ENCODE measurements at places on chromosomes 2 and 18.

DNA sequence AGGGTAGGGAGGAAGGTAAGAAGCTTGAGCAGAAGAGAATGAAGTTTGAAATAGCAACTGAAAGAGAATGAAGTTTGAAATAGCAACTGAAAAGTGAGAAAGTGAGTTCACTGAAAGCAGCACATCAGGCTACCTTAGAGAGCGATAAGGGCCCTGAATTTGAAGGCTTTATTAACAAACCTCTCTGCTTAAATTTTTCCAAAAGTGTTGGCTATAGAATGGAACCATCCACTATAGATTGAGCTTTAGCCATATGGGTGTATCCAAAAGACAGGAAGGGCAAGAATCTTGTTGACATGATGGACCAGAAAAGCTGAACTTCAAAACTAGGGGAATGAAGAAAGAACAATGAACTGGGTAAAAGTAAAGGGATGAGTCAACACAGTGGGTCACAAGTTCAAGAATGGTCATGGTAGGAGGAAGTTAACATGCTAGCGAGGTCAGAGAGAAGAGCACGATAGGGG lies 122.5 kb downstream of the ASXL3 start:
- no peak for DNase-seq

DNA sequence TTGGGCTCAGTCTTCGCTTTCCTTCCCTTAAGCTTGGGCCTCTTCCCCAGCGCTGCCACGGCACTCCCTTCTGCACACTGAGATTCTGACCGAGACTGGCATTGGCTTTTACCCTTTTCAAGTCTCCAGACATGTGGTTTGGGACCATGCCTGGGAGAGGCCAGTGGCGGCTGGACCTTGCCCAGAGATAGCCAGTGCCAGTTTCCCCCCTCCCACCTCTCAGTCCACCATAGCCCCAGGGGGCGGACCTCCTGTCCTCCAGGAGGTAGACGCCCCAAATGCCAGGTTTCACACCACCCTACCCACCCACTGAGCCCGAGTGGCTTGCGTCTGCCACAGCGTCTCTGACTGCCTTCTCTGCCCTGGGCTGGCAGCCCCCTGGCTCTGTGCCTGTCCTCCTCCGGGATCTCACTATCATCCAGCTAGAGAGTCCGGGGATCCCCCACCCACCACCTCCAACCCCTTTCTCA lies 47.7 kb downstream of the INPP5D start:
- DNase-seq: no peak

- no peak for DNase-seq
Observed at GRCh38 chr2:60262178-60262577, 291.3 kb downstream of the BCL11A start.

DNA sequence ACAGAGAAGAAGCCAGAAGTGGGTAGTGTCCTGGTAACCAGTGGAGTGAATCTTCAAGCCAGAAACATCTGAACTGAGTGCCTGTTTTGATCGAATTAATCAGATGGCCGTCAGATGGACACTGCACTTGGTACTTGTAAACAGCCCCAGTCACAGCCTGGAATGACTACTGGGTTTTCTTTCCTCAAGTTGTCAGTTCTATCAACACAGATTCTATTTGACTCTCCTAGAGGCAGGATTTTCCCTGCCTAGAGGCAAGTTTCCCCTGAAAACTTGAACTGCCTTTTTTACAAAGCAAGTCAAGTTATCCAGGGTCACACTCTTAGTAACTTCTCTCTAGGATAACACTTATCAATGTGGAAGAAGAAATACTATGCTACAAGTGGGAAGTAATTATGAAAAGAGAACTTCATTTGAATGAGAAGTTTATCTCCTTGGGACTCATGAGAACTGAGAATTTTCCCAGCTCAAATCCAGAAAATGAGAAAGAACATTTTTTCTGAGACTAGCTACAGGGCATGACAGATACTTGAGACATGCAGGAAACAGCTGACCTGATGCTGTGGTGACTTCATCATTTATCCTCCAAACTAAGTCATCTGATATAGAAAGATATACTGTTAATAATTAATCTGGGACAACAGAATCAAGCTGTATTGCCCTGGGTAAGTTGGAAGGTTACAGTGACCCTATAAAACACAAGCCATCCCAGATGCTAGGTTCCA lies 36.0 kb downstream of the SULT1C2 start:
- DNase-seq: no peak

- DNase-seq: no peak
Observed at GRCh38 chr18:9577361-9577760, 37.0 kb downstream of the PPP4R1 start.

DNA sequence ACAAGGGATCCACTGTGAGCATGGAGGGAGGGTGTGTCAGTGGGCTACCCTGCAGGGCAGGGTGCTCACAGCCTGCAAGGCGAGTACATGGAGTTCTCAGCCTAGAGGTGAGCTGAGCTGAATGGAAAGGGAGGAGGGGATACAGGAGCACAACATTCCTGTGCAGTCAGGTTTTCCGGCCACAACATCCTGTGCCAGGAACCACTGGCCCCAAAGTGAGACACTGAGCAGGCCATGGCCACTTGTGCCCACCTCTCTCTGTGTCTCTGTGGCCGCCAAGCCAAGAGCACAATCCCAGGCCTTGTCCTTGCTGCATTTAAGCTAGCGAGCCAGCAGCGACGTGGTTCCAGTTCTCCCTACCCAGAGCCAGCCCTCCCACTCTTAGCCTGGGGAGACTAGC lies 6.1 kb downstream of the DOK1 start:
- no peak for DNase-seq

GRCh38 chr2:241014764-241015163 lies 16.3 kb downstream of the SNED1 start:
- no peak for DNase-seq

DNA sequence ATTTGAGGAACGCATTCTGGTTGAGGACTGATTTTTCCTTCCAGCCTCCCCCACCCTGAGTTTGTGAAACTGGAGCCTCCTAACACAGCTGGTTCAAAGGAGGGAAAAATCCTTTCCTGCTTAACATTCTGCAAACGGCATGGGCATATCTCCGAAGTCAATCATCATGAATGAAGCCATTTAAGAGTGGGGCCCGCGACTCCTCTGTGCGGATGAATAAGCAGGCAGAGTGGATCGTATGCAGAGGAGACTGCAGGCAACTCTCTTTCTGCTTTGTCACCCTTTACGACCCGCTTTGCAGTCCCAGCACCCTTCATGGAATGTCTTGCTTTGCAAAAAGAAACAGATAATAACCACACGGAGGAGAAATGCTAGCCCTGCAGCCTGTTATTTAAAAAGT lies 305.2 kb downstream of the CLIP4 start:
- no peak for DNase-seq

GRCh38 chr2:45700407-45701013 lies 49.0 kb downstream of the PRKCE start:
- DNase-seq: no peak

GRCh38 chr18:55265984-55266383 lies 306.7 kb upstream of the CCDC68 start:
- no peak for DNase-seq

DNA sequence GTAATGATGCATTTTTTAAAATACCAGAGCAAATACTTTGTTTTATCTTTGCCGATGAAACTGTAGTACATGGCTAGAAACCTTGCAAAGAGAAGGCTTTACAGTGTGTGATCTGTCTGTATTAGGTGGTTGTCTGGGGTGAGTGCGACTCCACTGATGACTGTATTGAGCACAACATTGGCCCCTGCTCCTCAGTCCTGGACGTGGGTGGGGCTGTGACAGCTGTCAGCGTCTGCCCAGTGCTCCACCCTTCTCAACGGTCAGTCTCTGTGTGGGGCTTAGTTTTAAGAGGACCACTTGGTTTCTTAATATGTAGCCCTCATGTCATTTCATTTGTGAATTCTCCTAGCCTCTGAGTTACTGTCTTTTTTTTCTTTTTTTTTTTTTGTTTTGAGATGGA lies 17.4 kb upstream of the MOCOS start:
- no peak for DNase-seq

DNA sequence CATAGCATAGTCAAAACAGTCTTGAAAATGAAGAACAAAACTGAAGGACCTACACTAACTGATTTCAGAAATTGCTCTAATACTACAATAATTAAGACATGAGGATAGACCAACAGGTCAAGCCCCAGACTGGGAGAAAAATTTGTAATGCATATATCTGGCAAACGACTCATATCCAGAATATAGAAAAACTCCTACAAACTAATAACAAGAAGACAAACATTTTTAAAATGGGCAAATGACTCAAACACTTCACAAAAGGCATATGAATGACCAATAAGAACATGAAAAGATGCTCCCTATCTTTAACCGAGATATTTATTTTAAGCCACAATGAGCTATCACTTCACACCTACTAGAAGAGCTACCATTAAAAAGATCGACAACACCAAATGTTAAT lies 14.2 kb downstream of the TGFBRAP1 start:
- DNase-seq: no peak

- DNase-seq: no peak
Observed at GRCh38 chr18:9787036-9787435, 78.9 kb downstream of the RAB31 start.

DNA sequence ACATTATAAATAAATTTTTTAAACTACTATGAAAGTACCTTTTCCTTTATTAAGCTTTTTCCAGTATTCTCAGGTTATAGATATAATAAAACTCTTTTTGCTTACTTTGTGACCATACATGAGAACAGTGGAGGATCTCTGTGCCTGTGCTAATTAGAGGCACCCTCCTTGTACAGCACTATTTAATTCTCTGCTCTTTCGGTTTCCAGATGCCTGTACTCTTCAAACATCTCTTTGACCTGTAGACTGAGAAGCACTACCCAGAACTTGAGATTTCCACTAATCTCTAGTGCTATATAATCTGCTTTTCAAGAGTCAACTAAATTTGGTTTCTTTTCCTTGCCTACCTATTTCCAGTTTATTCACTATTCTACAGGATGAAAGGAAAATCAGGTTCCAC lies 131.1 kb downstream of the GULP1 start:
- DNase-seq: no peak

GRCh38 chr2:236980961-236981360 lies 104.7 kb upstream of the COPS8 start:
- no peak for DNase-seq

- no peak for DNase-seq
Observed at GRCh38 chr2:130303169-130303568, 39.5 kb upstream of the IMP4 start.

- no peak for DNase-seq
Observed at GRCh38 chr2:221178139-221178538, 394.0 kb downstream of the EPHA4 start.

GRCh38 chr18:57134618-57135135 lies 12.2 kb upstream of the BOD1L2 start:
- DNase-seq: no peak

DNA sequence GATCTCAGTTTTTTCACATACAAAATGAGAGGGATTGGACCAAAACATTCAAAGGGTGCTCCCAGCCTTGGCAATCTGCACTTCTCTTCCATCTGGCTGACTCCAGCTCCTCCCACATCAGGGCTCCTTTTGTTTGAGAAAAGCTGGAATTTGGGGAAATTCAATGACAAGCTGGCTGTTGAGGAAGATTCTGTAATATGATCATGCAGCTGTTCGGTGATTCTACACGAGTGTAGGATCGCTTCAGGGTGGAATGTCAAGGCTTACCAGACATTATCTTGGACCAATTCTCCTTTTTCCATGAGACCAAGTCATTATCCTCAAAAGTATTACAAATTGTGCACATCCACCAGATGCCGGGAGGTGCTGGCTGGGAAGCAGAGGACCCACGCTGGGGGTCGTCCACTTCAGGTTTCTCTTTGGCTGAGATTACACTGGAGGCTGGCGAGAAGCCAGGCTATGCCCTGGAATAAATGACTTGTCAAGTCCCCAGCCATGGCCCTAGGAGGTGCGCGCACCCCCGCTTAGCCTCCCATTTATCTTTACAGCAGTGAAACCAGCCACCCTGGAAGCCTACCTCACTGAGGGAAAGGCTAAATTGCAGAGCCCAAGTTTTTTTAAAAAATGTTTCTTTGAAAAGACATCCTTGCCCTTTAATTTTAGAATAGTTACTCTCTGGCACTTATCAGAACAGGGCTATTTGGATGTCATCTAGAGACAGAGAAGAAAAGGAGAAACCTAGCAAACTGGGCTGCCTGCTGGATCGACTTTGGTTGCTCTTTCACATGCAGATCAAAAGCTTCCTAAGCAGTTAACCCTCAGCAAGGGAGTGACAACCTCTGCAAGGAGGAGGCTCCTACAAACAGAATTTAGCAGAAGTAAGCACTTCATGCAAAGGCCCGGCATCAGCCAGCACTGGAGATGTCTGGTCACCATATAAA lies 42.5 kb upstream of the LCLAT1 start:
- no peak for DNase-seq

- no peak for DNase-seq
Observed at GRCh38 chr18:73006331-73006730, 138.5 kb upstream of the NETO1 start.

DNA sequence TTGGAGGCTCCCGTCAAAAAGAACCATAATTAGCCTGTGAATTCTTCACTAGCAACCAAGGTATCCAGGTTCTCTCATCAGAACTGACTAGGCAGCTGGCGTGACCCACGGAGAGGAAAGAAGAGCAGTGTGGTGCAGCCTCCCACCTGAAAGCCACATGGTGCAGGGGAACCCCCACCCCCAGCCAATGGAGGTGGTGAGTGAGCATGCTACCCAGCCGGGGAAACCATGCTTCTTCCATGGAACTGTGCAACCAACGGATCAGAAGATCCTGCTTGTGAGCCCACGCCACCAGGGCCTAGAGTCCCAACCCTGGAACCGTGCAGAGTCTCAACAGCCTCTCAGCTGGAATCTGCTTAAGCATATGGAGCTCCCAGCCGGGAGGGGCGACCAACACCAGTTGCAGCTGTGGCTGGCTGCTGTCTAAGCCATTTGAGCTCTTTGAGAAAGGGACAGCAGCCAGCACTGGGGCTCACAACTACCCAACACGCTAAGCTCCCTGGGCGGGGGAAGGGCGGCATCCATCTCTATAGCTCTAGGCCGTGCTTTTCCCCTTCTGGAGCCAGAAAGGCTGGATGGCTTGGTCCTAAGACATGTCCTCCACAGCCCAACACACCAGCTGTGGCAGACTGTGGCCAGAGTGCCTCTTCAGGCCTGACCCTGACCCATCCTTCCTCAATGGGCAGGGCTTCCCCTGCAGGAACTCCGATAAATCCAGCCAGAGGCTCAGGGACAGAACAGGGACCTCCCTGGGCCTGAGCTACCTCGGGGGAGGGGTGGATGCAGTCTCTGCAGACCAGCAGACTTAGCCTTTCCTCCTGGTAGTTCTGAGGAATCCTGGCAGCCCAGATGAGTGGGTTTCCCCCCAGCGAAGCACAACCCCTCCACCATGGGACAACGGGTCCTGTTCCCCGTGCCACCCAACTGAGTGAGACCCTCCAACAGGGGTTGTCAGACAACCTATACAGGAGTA lies 151.4 kb upstream of the NXPH2 start:
- DNase-seq: no peak

- DNase-seq: no peak
Observed at GRCh38 chr2:241763551-241764274, 12.9 kb upstream of the GAL3ST2 start.
